ENCODE measurements at places on chromosomes 3 and 15.

- no peak for DNase-seq
These were observed 14.2 kb upstream of the MB21D2 start for GRCh38 chr3:192931825-192932224.

DNA sequence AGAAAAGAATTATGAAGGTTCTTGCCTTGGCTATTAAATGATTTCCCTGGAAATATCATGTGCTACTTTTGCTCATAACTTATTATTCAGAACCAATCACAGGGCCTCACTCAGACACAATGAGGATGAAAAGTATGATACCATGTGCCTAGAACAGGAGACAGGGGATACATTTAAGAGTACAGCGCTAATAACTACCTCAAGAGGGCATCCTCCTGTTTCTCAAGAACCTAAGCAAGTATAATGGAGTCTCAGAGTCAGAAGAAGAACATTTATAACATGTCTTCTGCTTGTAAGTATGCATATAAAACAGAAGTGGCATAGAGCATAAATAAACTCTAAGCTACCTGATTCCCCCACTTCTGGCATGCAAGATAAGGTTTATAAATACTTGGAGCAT, 125.4 kb upstream of the MME start:
- no peak for DNase-seq

DNA sequence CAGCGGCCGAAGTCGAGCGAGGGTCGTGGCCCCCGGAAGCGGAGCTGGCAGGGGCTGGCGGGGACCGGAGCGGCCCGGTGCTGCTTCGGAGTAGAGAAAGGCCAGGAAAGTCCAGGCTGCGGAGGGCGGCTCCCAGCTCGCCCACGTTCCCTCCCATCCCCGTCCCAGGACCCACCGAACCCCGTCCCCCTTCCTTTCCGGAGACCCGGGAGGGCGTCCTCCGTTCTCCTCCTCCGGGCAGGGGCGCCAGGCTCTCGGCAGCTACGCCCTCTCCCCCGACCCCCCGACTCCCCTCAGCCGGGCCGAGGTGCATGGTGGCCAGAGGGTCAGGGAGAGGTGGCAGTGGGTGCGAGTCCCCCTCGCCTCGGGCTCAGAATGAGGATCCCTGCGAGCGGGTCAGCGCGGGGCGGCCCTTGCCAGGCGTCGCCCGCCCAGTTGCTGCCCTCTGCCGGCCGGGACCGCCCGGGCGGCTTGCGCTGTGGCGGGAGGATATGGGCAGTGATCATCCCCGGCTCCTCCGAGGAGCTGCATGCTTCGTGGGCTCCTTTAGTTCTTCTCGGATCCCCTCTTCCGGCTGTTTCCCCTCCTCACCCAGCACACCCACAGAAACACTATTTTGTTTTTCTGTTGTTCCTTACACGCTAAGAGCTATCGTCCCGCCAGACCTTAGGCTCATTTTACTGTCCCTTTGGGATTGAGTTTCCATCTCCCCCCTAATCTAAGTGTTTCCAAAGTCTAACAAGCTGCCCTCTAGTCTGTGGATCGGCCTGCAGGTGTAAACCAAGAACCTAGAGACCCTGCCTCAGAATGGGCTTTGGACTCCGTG, 744 bp upstream of the ALDH1A2 start:
- DNase-seq = peak; percentile 69

- no peak for DNase-seq
These were observed 18.7 kb downstream of the USF3 start for GRCh38 chr3:113677737-113678136.

DNA sequence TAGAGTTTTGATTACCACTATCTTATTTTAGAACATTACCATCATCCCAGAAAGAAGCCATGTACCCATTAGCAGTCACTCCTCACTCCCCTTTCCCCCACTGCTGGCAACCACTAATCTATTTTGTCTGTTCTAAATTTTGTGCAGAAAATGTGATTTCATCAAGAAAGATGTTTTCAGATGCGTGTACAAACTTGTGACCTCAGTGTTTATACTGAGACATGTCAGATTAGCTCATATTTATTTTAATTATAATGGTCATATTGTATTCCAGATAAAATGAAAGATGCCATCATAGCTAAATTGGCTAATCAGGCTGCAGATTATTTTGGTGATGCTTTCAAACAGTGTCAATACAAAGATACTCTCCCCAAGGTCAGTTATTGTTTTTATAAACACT, 27.8 kb downstream of the PDCD6IP start:
- DNase-seq = no peak

DNA sequence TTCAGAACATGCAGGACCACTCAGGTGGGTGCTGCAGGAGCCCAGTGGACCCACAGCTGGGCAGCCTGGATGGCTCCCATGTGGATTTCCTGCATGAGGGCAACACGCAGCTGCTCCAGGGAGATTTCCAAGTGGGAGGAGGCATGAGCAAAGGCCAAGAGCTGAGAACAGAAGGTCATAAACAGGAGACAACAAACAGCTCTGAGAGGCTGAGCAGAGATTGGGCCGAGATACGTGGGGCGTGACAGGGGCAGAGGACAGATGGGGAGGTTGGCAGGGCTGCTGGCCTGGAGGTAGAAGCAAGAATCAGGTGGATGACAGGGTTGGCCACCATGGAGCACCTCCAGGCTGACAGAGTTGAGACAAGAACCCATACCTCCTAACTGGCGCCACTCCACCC, 2.9 kb downstream of the PHGR1 start:
- no peak for DNase-seq

GRCh38 chr15:85723960-85724945, 70.5 kb downstream of the KLHL25 start:
- no peak for DNase-seq

DNA sequence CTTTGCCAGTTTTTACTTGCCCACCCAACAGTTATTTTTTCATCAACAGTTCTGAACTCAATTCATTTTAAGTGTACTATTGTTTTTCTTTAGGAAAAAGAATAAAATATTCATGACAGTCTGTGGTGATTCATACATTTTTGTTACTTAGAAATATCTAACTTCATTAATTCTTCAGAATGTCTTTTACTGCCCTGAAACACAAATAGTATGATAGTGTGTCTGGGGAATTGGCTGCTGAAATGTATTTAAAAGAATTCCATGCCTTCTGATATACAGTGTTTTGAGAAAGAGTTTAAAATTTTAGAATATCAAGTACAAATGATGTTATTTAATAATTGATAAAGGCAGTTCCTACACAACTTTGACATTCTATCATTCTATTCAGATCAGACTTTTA, 854.1 kb downstream of the NAALADL2 start:
- no peak for DNase-seq

DNA sequence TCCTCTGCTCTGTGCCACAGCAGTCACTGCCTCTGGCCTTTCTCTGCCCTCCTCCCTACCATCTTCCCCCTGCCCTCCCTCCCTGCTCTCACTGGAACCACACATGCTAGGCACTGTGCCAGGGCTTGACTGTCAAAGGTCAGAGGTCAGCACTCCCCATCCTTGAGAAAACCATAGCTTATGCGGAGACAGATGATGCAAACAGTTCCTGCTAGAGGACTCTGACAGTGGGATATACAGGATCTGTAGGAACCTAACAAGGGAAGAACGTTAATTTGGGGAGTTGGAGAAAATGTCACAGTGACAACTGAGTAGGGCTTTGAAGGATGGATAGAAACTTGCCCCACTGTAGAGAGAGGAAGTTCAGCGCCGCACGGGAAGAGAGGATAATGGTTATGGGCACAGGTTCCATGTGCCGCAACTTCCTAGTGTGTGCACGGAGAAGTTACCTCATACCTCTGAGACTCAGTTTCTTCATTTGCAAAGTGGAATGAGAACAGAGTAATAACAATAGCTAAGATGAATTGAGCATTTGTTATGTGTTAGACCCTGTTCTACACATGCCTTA, 29.3 kb upstream of the XYLB start:
- no peak for DNase-seq

DNA sequence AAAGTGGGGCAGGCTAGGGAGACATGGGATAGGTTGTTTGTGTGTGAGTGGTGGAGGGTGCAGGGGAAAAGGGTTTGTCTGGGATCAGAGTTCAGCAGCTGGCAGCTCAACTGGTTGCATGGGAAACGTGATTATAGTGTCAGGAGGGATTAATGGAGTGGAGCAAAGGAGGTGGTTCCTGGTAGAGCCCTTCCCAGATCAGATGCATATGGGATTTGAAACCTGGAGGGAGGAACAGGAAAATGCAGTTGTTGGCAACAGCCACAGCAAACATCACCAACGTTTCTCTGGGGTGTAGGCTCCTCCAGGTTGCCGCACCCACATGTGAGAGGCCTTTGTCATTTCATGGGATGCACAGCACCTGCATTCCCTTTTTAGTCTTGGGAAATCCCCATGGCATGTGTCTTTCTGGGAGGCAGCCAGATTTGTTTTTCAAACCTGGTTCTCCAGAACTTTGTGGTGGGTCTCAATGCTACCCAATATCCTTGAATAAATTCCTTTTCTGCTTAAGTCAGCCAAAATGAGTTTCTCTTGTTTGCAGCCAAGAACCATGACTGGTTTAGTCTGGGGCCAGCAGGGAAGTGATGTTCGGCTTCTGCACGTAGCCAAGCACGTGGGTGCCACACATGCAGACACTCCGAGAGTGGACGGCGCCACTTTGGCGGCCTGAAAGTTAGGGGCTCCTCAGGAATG, 61.3 kb downstream of the BDH1 start:
- DNase-seq = peak; percentile 67

GRCh38 chr3:32510075-32510724, 7.5 kb upstream of the CMTM6 start:
- peak; percentile 19 for DNase-seq

DNA sequence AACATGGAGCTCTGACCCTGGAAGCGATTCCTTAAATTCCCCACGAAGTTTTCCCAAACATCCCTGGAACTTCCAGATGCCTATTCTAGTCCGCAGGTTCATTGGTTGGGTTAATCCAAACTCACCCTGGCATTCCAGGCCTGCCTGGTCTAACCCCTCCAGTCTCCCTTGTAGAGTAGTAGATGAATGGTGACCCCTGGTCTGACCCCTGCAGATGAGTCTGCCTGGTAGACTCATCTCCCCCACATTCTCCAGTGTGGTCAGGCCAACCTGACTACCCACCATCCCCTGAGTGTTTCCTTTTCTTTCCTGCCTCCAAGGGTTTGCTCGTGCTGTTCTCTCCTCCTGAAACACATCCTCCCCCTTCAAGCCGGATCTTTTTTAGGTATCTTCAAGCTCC, 10.8 kb upstream of the HRH1 start:
- DNase-seq = no peak

DNA sequence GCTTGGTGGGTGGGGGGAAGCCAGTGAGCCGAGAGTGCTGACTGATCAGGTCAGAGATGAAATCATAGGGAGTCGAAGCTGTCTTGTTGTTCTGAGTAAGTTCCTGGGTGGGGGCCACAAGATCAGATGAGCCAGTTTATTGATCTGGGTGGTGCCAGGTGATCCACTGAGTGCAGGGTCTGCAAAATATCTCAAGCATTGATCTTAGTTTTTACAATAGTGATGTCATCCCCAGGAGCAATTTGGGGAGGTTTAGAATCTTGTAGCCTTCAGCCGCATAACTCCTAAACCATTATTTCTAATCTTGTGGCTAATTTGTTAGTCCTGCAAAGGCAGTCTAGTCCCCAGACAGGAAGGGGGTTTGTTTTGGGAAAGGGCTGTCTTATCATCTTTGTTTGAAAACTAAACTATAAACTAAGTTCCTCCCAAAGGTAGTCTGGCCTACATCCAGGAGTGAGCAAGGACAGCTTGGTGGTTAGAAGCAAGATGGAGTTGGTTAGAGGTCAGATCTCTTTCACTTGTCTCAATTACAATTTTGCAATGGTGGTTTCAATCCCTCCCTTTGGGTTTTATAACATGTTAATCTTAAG, 18.7 kb upstream of the MTMR14 start:
- DNase-seq = no peak

DNA sequence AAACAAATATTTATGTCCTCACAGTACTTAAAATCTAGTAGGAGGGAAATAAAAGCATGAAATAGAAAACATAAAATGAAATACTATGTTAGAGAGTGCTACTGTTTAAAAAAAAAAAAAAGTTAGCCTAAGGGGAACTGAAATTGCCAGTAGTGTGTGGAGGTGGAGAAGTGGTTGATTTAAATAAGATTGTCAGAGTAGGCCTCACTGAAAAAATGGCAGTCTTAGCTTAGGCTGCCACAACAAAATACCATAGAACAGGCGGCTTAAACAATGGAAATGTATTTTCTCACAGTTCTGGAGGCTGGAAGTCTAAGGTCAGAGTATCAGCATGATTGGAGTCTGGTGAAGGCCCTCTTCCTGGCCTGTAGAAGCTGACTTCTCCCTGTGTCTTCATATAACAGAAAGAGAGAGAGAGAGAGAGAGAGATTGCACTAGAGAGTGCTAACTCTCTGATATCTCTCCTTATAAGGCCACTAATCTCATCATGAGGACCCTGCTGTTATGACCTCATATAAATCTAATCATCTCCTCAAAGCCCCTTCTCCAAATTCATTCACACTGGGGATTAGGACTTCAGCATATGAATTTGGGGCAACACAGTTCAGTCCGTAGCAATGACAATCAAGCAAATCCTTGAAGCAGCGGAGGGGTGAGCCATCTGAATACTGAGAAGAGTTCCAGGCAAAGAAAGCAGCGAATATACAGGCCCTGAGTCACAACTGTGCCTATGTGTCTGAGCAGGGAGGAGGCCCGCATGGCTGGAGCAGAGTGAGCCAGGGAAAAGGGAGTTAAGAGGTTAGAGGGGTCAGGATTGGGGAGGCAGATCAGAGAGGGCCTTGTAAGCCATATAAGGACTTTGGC, 23.6 kb upstream of the LRRC34 start:
- DNase-seq = no peak

DNA sequence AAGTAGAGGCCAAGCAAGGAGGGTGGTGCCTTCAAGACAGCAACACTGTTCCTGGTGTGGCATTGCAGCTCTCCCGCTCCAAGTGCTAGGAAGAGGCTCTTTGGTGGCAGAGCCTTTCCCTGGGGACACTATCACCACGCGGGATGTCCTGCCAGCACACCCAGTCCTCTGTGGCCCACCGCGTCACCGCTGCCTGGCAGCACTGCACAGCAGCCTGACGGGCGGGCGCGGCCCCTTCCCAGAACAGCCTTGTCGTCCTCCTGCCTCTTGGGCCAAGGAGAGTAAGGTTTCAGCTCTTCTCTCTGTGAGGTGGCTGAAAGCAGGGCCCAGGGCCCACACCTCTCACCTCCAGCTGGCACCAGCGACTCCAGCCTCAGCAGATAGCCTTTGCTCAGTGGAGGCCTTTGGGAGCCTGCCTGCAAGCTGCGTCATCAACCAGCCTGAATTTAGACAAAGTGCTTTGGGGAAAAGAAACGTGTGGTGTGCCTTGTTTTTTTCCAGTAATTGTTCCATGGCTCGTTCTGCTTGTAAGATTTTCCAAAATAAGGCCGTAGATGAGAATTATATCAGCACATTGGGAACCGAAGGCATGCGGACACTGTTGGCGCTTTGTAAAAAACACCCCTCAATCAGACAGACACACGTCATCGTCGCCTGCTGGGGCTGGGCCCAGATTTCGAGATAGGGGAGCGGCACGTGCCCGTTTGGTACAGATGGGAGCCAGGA, 65.0 kb downstream of the AAGAB start:
- DNase-seq = no peak

GRCh38 chr3:57165641-57166040, 488 bp upstream of the IL17RD start:
- DNase-seq = no peak

DNA sequence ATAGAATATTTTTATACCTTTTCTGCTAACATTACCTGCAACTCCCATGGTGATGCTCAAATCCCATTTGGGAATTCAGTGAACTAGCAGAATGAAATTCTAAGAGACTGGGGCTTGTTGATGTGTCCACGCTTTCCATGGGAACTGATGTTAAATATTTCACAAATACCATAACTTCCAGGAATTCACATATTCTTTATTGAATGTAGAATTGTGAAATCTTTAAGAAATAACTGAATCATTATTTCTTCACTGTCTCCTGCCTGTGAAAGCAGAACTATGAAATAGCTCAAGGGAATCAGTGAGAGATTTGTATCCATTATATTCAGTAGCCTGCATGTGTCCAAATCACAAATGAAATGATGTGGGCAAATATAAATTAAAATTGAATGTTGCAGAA, 130.8 kb downstream of the SERPINI1 start:
- DNase-seq = no peak

All from MG63 (cell line).